ENCODE measurements at places on chromosomes 4 and X.

- H3K4me1 ChIP-seq = peaks cover 3% of the 10 kb centered on the region
- H3K4me3 ChIP-seq = no peak overlapping the region
- H3K36me3 ChIP-seq = no peaks in the 10 kb centered on the region
- no peaks in the 10 kb centered on the region for H3K27me3 ChIP-seq
- H3K27ac ChIP-seq = no peak overlapping the region
- DNase-seq = no peak
Observed at GRCh38 chr4:183872531-183872930, 32.6 kb upstream of the STOX2 start.

DNA sequence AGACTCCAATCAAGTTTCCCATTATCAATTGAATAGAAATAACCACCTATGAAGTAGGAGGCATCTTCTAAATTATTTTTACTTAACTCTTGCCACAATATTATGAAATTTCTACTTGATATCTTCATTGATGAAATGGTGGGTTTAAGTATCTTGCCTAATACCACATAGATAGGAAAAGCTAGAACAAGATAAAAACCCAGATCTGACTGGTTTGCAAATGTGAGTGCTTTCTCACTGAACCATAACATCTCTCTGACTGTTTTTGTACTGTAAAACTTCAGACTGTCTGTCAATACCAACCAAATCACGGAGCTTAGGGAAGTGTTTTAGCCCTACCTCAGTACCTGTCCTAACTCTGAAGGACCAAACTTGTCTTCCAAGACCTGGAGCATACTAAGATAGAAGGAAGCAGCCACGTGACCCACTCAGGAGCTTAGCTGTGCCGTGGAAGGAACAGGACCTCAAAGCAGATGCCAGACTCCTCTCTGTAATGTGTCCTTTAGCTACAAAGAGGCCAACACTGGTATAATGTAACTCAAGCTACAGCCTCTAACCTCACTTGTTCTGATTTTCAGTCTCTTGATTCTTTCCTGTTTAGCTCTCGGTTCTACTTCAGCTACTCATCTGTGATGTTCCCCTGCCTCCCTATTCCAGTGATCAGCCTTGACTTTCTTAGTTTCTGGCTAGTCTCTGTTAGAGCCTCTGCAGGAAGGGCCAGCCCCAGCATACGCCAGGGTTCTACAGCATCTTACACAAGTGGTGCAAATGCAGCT is 84.4 kb downstream of the LRP2BP start:
- DNase-seq = no peak
- peaks cover 54% of the 10 kb centered on the region for H3K36me3 ChIP-seq
- no peak overlapping the region for H3K4me3 ChIP-seq
- no peaks in the 10 kb centered on the region for H3K4me1 ChIP-seq
- no peaks in the 10 kb centered on the region for H3K27me3 ChIP-seq

GRCh38 chr4:11529625-11530201 is 101.0 kb upstream of the HS3ST1 start:
- DNase-seq = no peak
- H3K4me1 ChIP-seq = no peaks in the 10 kb centered on the region
- H3K36me3 ChIP-seq = no peaks in the 10 kb centered on the region

GRCh38 chr4:10998846-10999245 is 314.3 kb upstream of the CLNK start:
- H3K27me3 ChIP-seq = no peaks in the 10 kb centered on the region
- no peak overlapping the region for H3K4me3 ChIP-seq
- H3K4me1 ChIP-seq = no peaks in the 10 kb centered on the region
- H3K27ac ChIP-seq = no peak overlapping the region
- no peaks in the 10 kb centered on the region for H3K36me3 ChIP-seq
- DNase-seq = no peak
